M059J (cell line): ENCODE measurements at places on chromosomes 2 and 18.

- no peak for DNase-seq
Measured at GRCh38 chr2:217150236-217150635, 290.4 kb upstream of the TNP1 start.

DNA sequence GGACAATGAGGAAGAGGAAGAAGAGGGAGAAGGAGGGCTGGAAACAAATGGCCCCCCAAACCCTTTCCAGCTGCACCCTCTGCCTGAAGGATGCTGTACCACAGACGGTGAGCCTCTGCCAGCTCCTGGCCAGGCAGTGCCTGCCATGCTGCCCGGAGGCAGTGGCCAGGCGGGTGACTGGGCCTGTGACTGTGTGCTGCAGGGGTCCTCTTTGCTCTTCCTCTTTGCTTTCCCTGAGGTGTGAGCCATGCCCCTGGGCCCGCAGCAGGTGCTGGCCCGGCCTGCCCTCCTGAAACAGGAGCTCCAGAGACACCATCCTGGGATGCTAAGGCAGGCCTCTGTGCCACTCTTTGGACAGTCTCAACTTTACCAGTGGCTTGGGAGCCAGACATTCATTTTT, 28.6 kb downstream of the GREB1 start:
- DNase-seq: no peak

DNA sequence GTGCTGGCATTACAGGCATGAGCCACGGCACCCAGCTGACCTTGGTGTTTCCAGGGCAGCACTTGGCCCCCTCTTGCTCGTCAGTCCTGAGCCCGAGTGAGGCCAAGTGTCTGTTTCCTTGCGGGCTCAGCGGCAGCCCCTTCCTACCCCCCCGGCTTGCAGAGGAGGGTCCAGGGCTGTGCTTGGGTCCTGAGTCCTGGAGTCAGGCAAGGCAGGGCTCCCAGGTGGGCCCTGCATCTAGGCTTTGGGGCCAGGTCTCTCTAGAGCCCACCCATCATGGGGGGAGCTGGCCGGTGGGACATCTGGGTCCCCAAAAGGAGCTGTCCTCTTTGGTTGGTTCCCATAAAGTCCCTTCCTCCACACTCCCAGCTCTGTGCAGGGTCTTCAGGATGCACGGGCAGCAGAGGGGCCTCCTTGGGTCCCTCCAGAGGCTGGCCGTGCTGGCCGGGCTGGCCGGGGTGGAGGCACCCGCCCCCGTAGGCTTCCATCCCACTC, 63.7 kb upstream of the HPCAL1 start:
- DNase-seq: no peak

GRCh38 chr18:55838319-55838718, 250.3 kb upstream of the TCF4 start:
- no peak for DNase-seq

GRCh38 chr2:152682663-152683062, 34.6 kb downstream of the PRPF40A start:
- no peak for DNase-seq

GRCh38 chr2:169363560-169364150, 1.3 kb upstream of the LRP2 start:
- DNase-seq: peak; percentile 17

DNA sequence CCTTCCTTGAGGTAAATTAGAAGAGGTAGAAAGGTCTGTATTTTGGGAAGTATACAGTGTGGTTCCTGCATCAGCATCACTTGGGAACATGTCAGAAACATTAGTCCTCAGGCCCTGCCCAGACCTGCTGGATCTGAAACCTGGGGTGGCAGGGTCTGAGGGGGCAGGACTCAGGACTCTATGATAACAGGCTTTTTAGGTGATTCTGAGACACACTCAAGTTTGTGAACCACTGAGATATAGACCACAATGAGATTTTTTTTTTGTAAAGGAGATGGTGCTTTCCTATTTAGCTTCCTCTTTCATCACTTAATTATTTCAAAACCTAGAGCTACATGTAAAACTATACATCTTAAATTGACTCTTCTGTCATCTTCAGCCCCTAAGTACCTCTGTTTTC, 262.7 kb upstream of the SPOPL start:
- no peak for DNase-seq

DNA sequence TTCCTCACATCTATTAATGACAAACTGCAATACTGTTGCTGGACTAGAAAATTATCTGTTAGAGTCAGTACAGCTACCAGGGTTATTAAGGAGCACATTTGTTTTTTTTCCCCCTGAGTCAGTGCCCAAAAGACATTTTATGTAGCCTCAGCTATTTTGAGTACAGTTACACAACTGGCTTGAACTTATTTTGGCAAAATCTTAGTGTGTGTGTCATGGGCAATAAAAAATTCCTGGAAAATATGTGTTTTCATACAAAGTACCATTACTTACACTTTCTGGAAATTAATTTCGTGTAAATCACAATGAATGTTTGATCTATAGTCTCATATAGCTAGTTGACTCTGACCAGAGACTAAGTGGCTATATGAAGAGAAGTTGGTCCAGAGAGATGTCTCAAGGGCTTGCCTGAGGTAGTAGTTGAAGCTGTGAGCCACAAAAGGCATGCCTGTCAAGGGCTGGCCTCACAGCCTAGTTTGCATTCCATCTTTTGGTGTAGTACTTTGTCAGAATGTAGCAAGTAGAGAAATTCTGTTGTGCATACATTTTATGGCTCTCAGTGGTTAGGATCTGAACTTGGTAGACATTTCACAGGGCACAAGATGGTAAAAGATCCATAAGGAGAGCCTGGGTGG, 283.4 kb downstream of the MTX2 start:
- peak; percentile 64 for DNase-seq

- DNase-seq: no peak
Measured at GRCh38 chr2:10561288-10562035, 113.3 kb upstream of the ODC1 start.
